ENCODE measurements at places on chromosomes 7 and 10.

DNA sequence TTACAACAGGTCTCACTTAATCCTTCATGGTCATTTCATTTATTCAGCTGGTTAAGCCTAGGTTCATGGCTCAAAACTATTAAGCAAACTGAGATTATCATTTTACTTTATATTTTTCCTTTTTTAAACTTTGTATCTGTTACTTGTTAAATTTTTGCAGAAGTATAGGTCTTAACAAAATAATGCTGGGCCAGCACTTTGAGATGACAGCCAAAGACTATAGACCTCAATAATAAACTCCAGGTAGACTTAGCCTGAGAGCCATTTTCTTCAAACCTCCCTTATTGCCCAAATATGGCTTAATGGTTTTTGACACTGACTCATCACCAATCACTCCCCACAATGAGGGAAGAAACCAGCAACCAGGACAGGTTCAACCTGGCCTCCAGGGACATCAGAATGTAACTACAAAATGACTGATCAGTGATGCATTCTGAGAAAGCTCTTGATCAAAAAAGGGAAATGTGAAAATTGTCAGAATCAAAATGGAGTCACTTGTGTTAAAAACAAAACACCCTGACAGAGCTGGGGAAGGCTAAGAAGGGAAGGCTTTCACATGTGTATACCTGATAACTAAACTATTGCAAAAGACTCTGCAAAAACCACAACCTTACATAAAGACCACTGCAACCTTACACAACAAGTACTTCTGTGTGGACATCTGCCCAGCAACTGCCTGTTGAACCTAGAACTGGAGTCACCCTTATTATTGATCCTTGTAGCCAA, 2.1 kb upstream of the CCDC126 start:
- DNase-seq, result no peak

- no peak for DNase-seq
These were observed 592.4 kb upstream of the IGFBP3 start for GRCh38 chr7:46513447-46513848.

DNA sequence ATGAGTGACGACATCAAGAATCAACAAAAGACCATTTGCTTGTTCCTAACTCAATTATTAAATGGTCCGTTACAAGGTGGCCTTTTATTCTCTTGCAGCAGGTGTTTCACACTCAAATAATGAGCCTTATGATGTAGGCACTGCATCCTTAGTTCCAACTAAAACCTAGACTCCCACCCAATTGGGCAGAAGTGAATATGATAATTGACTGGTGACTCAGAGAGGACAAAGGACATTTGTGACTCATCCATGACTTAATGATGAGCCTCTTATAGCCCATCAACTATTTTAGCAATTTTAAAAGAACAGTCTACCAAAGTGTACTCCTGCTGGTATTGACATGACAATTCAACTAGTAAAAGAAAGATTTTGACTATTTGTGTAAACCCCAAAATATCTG, 1027.8 kb upstream of the PHF14 start:
- no peak for DNase-seq

DNA sequence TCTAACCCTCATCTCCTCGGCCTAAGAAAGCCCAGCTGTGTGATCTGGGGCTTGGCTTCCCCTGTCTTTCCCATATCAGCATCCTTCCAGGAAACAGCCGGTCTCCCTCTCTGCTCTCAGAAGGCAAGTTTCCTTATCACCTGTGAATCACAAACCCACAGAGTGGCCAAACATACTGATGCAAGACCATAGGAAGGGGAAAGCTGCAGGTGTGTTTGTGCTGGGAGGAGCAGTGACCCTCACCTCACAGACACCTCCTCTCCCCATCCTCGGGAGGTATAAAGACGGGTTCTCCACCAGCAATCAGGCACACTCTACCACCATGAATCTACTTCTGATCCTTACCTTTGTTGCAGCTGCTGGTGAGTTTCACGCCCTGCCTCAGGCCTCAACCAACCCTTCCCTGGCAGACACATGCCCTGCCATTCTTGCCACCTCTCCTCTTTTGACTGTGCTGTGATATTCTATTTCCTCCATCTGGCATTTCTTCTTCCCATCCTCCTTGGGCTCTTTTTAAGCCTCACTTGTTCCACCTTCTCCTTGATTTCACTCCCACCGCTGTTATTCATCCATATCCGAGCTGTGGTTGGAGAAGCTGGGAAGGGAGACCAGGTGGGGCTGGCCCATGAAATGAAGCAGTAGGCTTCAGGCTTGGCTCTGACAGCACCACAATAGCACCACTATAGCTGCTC, at the start of gene PRSS2:
Gene PRSS2 (plus strand): TSS at position 310 of the 692 bp plus-strand sequence. CDS start 13 bp downstream, at position 323.
- no peak for DNase-seq

Measured in stimulated activated CD4-positive, alpha-beta T cell treated with anti-CD3 and anti-CD28 coated beads, Interleukin-1b, Interleukin-23, amount 100 ng/mL, for 1 hour (primary cell).